ENCODE measurements at places on chromosomes 5 and 9.
A peak's percentile ranks its signal among the peaks of the same experiment; 100 is the strongest.

GRCh38 chr9:127505396-127506116 is 54.2 kb downstream of the LRSAM1 start:
- no peaks in the 10 kb centered on the region for H3K27me3 ChIP-seq
- no peak for ATAC-seq
- no peak overlapping the region for H3K27ac ChIP-seq
- no peaks in the 10 kb centered on the region for H3K4me1 ChIP-seq
- H3K4me3 ChIP-seq, result no peak overlapping the region

DNA sequence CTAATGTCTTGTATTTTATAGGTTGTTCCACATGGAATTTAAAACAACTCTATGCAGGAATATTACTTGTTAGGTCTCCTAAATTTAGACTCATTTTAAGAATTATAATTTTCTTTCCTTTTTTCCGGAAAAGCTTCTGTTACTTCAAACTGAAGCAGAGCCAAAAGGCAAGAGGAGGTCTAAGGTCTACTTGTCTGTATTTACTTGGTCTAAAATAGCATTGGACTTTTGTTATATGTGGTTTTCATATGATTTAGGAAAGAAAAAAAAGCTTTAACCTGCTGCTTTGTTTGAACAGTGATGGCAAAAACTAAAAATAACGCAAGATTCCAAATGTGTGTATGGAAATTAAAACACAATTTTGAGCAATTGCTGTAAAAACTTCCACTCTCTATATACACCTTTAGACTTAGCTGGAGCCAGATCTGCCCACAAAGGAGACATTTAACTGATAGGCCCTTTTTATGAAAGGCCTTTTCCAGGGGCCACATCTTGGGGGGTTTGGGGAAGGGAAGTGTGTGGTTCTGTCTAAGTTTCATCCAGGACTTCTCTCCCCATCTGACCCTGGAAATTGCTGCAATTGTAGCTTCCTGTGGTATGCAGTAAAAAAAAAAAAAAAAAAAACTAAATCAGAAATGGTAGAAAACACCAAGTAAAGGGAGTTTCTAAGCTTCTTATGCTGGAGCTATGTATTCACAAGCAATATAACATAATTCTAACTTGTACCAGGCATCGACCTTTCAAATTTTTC is 307.7 kb upstream of the MEF2C start:
- H3K27me3 ChIP-seq, result no peaks in the 10 kb centered on the region
- H3K4me1 ChIP-seq, result no peaks in the 10 kb centered on the region
- no peak overlapping the region for H3K27ac ChIP-seq
- ATAC-seq, result no peak
- H3K4me3 ChIP-seq, result no peak overlapping the region

- peaks cover 18% of the 10 kb centered on the region for H3K27me3 ChIP-seq
- no peak for ATAC-seq
- no peak overlapping the region for H3K27ac ChIP-seq
- H3K36me3 ChIP-seq, result no peaks in the 10 kb centered on the region
Observed at GRCh38 chr5:57824047-57824446, 341.4 kb upstream of the ACTBL2 start.

- H3K27me3 ChIP-seq, result peaks cover 59% of the 10 kb centered on the region
- H3K27ac ChIP-seq, result peak overlapping the region; percentile 93
- H3K4me3 ChIP-seq, result peak overlapping the region; percentile 92
- peak; percentile 47 for ATAC-seq
- peaks cover 33% of the 10 kb centered on the region for H3K36me3 ChIP-seq
Observed at GRCh38 chr5:173329491-173330337, 1.5 kb upstream of the STC2 start.

DNA sequence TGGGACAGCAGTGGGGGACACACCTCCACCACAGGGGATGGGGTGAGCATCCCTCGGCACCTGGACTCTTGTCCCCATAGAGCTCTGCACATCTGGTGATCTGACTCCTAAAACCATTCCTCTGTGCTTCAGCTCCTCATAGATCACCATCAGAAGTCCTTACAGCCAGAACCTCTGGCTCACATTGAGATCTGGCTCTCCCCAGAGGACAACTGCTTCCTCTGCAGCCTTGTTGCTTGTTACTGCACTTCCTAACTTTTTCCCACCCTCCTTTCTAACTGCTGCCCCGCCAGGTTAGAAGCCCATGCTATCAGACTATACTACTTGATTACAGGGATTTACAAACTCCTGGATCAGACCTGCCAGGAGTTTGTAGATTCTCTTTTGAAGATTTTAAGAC is 64.5 kb downstream of the ARSB start:
- H3K27ac ChIP-seq, result no peak overlapping the region
- ATAC-seq, result no peak
- no peaks in the 10 kb centered on the region for H3K4me1 ChIP-seq
- no peaks in the 10 kb centered on the region for H3K36me3 ChIP-seq

DNA sequence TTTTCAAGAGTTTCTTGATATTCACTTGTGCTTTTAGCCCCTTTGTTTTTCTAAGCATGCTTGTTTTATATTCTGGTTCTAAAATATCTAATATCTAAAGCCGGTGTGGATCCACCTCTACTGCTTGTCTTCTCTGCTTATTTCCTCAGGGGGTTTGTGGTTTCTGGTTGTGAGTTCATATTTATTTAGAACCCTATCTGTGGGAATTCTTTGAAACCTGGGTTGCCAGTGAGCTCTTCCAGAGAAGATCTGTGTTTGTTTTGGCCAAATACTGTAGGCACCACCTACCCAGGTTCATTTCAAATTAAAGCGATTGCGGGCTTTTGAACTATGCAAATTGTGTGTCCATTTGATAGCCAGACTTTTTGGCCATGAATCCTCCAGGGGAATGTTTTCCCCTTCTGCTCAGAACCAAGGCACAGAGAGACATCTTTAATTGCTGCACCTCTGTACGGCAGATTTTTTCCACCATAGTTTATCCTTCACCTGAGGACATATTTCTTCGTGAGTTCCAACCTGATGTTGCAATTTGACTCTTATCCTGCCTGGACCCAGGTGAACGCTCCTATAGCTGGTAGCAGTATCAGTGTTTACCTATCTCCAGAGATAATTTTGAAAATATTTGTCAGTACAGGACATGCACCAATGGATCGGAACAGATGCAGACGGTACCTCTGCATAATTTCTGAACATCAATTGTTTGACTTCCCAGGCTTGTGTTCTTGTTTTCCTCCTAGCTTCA is 2.4 kb upstream of the ZBTB43 start:
- ATAC-seq, result no peak
- peaks cover 18% of the 10 kb centered on the region for H3K36me3 ChIP-seq
- no peak overlapping the region for H3K4me3 ChIP-seq

DNA sequence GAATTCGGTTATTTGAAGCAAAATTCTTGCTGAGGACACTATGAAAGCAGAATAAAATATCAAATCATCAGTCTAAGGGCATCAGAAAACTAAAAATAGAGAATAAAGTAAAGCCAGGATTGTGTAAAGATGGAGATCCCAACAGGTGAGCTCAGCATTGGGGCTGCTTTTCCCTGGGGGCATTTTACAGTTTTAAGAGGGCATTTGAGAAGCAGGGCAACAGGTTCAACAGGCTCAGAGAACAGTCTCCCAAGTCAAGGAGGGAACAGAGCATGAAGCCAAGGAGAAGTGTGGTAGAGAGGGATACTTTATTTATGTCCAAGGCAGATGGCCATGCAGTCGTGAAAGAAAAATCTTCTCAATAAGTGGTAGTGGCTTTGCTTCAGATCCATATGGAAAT is 145.4 kb downstream of the SYK start:
- peaks cover 24% of the 10 kb centered on the region for H3K27me3 ChIP-seq
- no peak overlapping the region for H3K27ac ChIP-seq
- no peaks in the 10 kb centered on the region for H3K36me3 ChIP-seq
- no peak for ATAC-seq

DNA sequence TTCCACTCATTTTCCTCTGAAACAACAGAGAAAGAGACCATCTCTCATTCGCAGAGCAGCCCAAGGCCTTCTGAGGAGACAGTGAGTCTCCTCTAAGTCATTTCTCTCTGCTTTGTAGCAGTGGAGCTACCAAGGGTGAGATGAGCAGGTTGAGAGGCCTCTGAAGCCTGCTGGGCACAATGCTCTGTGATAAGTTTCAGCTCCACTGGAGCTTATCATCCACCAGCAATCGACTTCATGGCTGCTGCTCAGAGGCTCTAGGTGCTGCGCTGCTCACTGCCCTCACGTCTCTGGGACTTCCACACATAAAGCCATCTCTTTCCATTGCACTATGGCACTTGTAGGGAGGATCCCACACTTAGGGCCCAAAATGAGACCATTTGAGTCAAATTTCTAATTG is 96.3 kb downstream of the CMYA5 start:
- no peak overlapping the region for H3K4me3 ChIP-seq
- H3K27me3 ChIP-seq, result peaks cover 2% of the 10 kb centered on the region
- H3K27ac ChIP-seq, result no peak overlapping the region
- no peaks in the 10 kb centered on the region for H3K4me1 ChIP-seq
- H3K36me3 ChIP-seq, result no peaks in the 10 kb centered on the region

- ATAC-seq, result no peak
- no peak overlapping the region for H3K27ac ChIP-seq
- H3K27me3 ChIP-seq, result no peaks in the 10 kb centered on the region
- no peak overlapping the region for H3K4me3 ChIP-seq
- no peaks in the 10 kb centered on the region for H3K36me3 ChIP-seq
Observed at GRCh38 chr5:94254214-94254613, 364.2 kb downstream of the KIAA0825 start.

DNA sequence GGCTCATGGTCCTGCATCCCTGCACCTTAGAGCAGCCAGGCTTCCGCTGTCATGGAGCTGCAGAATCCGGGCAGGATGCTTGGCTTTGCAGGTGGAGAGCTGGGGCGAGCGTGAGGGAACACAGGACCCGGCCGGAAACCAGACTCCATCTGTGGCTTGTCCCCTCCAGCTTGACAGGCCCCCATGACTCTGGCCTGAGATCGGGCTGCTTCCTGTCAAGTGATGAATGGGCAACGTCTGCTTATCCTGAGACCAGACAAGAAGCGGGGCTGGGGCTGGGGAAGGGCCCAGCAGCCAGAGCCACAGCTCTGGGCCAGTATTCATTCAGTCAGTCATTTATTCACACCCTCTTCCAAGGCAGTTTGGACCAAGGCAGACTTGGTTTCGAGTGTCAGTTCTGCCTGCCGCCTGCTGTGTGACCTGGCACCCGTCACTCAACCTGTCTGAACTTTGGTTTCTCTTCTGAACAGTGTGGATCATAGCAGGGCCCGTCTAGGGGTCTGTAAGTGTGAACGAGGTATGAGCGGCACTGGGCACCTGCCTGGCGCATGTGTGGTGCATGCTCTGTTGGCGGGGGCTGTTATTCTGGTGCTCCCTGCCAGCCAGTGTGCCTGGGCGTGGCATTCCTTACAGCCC is 37.5 kb downstream of the NEK6 start:
- no peak for ATAC-seq
- H3K27me3 ChIP-seq, result no peaks in the 10 kb centered on the region
- H3K36me3 ChIP-seq, result no peaks in the 10 kb centered on the region
- no peak overlapping the region for H3K27ac ChIP-seq

DNA sequence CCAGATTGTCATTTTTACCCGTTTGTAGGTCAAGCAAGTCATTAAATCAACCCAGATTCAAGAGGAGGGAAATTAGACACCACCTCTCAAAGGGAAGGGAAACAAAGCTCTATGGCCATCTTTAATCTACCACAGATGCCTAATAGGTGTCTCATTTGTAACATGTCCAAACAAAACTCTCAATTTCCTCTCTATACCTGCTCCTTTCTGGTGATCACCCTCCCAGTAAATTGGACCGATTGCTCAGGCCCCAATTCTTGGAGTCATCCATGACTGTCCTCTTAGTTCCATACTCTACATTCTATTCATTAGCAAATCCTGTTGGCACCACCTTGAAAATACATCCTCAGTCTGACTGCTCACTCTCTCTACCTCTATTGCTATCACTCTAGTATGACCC is 22.1 kb upstream of the UGCG start:
- H3K27me3 ChIP-seq, result no peaks in the 10 kb centered on the region
- H3K4me3 ChIP-seq, result no peak overlapping the region
- no peaks in the 10 kb centered on the region for H3K36me3 ChIP-seq
- ATAC-seq, result no peak
- H3K27ac ChIP-seq, result no peak overlapping the region
- peaks cover 8% of the 10 kb centered on the region for H3K4me1 ChIP-seq

GRCh38 chr5:124841829-124842712 is 95.6 kb upstream of the ZNF608 start:
- H3K36me3 ChIP-seq, result no peaks in the 10 kb centered on the region
- ATAC-seq, result no peak
- H3K27ac ChIP-seq, result no peak overlapping the region

- no peaks in the 10 kb centered on the region for H3K36me3 ChIP-seq
- peaks cover 7% of the 10 kb centered on the region for H3K4me1 ChIP-seq
- no peak for ATAC-seq
- H3K4me3 ChIP-seq, result no peak within 1 kb of the TSS
- no peak within 1 kb of the TSS for H3K27ac ChIP-seq
- H3K27me3 ChIP-seq, result no peaks in the 10 kb centered on the region
Observed at GRCh38 chr5:81233080-81233634, at the start of gene CKMT2. Gene CKMT2 (plus strand): TSS chr5:81233322. CDS start chr5:81251133, 17,811 bp downstream.

- no peak for ATAC-seq
- peaks cover 6% of the 10 kb centered on the region for H3K27me3 ChIP-seq
Observed at GRCh38 chr5:73605223-73606087, 20.5 kb upstream of the ARHGEF28 start.

GRCh38 chr5:75951158-75951557 is 132.0 kb upstream of the SV2C start:
- H3K27me3 ChIP-seq, result peaks cover 9% of the 10 kb centered on the region
- H3K27ac ChIP-seq, result no peak overlapping the region
- H3K36me3 ChIP-seq, result no peaks in the 10 kb centered on the region
- no peaks in the 10 kb centered on the region for H3K4me1 ChIP-seq
- H3K4me3 ChIP-seq, result no peak overlapping the region
- no peak for ATAC-seq

DNA sequence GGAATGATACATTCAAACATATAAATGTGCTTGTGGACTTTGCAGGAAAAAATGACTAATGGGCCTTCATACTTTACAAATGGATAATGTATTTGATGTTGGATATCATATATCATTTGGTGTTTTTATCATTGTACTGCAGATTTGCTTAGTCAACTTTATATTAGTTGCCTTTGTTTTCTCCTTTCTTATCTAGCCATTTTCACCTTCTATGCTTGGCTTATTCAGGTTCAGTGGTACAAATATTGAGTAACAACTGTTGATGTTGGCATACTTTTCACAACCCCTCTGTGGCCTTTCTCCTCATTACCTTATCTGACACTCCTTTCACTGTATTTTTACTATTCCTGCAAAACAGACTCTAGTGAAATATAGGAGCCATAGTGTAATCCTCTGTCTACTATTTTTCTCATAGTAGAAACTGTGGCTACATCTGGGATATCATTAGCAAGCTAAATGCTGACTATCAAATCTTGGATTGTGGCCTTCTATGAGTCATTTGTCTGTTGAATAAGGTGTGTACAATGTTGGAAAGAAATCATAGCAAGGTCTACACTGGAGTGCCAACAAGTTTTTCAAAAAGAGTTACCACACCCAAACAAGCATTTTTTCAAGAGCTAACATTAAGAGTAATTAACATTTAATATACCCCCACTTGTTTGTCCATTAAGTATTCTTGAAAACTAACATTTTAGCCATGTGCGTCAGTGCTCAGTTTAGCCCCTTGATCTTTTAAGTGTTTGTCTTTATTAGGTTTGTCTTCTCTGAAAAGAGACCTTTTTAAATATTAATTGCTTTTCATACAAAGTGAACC is 330.1 kb downstream of the ADGRV1 start:
- H3K27me3 ChIP-seq, result peaks cover 22% of the 10 kb centered on the region
- no peak for ATAC-seq
- no peak overlapping the region for H3K4me3 ChIP-seq
- no peaks in the 10 kb centered on the region for H3K36me3 ChIP-seq

- no peaks in the 10 kb centered on the region for H3K27me3 ChIP-seq
- H3K27ac ChIP-seq, result no peak overlapping the region
- H3K36me3 ChIP-seq, result no peaks in the 10 kb centered on the region
Observed at GRCh38 chr5:3531320-3531986, 64.2 kb upstream of the IRX1 start.
